ENCODE measurements at places on chromosomes 6 and 20.
A peak's percentile ranks its signal among the peaks of the same experiment; 100 is the strongest.

DNA sequence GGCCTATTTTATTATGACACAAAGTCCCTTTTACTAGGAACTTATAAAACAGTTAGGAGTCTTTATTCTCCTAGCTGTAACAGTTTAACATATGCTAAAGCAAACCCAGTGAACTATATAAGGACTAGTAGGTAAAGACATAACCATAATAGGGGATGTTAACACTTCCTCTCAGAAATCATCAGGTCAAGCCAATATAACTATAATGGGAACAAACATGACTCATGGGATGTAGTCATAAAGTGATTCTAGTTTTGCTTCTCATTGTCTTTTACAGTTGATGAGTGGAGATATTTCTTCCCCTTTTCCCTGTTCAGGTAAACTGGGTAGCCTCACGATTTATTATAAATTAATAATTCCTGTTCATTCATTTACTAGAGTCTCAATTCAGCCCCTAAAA is 9.7 kb downstream of the PTCHD4 start:
- DNase-seq, result no peak

DNA sequence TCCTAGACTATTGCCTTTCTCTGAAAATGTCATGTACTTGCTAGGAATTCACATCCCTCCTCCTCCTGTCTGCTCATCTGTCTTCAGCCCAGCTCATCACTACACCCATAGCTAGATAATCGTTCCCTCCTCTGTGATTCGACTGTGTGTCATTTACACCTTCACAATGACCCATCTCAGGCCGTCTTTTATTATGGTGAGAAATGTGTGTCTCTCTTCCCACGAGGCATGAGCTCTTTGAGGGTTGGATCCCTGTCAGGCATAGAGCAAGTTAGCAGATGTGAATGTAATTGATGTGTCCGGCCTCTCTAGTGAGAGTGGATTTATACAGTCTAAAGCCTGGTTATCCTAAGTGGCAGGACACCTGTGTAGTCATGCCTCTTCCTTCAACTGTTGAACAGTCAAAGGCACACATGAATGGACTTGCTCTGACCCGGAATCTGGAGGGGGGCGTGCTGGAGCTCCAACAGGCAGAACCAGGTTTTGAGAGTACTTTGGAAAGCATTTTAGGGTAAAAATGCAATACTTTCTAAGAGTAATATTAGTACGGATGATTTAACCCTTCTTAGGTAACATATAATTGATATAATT is 182.1 kb downstream of the UTRN start:
- no peak for DNase-seq

- no peak for DNase-seq
Measured at GRCh38 chr6:41161851-41162552, 914 bp downstream of the TREM2 start.

DNA sequence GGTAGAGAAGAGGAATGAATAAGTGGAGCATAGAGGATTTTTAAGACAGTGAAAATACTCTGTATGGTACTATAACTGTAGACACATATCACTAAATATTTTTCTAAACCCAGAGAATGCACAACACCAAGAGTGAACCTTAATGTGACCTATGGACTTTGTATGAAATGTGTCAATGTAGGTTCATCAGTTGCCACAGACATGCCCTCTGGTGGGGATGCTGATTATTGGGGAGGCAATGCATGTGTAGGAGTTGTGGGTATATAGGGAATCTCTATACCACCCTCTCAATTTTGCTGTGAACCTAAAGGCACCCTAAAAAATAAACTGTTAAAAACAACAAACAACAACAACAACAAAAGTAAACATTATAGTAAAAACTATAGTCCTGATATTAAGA is 293.7 kb downstream of the RNF144B start:
- no peak for DNase-seq

DNA sequence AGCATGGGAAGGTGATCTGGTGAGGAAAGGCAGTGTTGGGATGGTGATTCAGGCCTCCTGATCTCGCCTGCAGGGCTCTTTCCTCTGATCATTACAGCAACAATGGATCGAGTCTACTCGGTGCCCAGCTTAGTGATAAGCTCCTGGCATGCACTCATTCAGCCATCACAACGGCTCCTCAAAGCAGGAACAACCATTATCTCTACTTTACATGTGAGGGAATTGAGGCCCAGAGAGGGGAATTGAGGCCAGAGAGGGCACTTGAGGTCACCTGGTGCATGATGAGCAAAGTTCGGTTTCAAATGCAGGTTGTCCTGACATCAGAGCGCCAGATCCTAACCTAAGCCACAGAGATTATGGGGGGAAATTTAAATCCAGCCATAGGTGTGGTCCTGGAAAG is 42.0 kb upstream of the BPIFA2 start:
- no peak for DNase-seq

GRCh38 chr6:12649325-12649724 is 67.2 kb upstream of the PHACTR1 start:
- DNase-seq, result no peak

- no peak for DNase-seq
Measured at GRCh38 chr20:32035426-32035779, 16.6 kb upstream of the HCK start.

DNA sequence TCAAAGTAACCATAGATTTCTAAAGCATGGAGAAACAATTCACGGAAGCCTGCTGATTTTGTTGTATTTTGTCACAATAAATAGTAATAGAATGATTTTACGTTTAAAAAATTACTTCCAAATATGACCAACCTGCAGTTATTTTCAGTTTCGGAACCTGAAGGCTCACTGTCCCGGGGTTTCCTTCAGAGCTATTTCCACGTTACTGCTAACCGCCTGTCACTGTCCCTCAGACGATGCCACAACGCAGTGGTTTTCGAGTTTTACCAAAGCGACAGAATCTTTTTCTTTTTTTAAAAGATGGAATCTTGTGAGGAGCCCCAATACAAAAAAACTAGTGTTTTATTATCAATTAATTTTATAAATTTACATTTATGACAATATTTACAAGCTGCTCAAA is 40.5 kb downstream of the PSMG4 start:
- DNase-seq, result no peak

- no peak for DNase-seq
Measured at GRCh38 chr6:40413239-40413638, 173.9 kb downstream of the LRFN2 start.

- no peak for DNase-seq
Measured at GRCh38 chr20:37936041-37936440, 33.1 kb downstream of the VSTM2L start.

- peak; percentile 84 for DNase-seq
Measured at GRCh38 chr6:32118782-32119628, 9.0 kb downstream of the ATF6B start.

- DNase-seq, result no peak
Measured at GRCh38 chr20:50421356-50422340, 88.5 kb upstream of the PTPN1 start.

GRCh38 chr6:47464052-47464451 is 13.5 kb upstream of the CD2AP start:
- DNase-seq, result no peak

GRCh38 chr20:40503119-40503518 is 185.9 kb downstream of the MAFB start:
- no peak for DNase-seq

- DNase-seq, result peak; percentile 46
Measured at GRCh38 chr6:21748343-21749056, 154.9 kb downstream of the SOX4 start.

- DNase-seq, result no peak
Measured at GRCh38 chr6:160735523-160735922, 33.5 kb downstream of the PLG start.

DNA sequence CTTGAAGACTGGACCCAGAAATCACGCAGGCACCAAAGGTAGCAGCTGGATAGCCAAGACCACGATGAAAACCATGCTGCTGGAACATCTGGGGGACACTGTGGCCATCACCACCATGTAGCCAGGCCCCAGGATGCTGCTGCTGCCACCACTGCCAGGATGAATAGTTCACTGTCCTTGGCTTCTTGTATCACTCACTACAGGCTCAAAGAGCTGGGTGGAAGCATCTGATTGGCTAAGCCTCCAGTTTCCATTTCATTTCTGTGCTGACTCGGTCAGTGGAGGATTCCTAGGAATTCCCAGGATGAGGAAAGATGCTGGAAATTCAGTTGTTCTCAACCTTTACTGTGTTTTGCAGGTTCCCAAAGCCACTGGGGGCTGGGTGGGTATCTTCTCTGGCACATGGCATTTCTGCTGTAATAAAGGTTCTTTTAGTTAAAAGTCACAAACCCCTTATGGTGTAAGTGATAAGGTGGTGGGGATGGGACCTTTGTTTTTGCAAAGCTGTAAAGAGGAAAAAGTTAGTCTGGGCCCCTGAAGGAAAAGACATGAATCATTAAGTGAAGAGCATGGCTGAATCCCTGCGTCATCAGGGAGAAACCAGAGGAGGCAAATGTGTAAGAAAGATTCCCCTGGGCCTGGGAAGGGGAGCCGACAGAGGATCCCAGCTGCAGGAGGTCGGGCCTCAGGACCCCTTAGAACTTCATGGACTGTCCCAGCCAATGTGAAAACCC is 75.6 kb upstream of the RNF24 start:
- no peak for DNase-seq

DNA sequence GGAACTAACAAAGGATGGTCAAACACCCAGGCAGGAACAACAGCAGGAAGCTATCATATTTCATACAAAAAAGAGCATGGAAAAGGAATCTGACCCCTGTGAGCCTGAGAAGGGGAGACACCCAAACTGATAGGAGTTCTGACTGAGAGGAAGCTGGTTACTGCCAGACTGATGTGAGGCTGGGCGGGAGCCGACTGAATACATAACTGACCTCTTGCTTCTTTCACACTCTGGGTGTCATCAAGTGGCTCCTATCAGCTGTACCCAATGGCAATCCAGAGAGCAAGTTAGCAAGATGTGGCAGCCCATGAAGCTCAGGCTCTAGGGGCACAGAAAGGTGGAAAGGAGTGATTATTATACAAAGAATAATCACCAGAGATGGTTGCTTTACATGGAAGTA is 795.1 kb upstream of the HS3ST5 start:
- no peak for DNase-seq

DNA sequence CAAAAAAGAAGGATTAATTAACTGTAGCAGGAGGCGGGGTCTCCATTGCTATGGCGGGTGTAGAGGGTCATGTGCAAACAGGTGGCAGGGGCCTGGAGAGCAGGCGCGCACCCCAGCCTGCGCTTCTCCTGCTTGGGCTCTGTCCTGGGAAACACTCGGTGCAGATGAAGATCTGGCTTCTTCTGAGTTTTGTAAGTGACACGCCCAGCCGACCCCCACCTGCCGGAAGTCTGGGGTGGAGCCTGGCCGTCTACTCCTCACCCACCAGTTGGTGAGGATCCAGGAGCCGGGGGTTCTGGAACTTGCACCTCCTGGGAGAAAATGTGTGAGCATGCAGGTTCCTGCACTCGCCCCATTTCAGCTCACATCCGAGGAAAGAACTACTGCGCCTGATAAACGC is 19.3 kb downstream of the PMEPA1 start:
- DNase-seq, result no peak

GRCh38 chr6:158041788-158042187 is 60.1 kb downstream of the SYNJ2 start:
- no peak for DNase-seq

DNA sequence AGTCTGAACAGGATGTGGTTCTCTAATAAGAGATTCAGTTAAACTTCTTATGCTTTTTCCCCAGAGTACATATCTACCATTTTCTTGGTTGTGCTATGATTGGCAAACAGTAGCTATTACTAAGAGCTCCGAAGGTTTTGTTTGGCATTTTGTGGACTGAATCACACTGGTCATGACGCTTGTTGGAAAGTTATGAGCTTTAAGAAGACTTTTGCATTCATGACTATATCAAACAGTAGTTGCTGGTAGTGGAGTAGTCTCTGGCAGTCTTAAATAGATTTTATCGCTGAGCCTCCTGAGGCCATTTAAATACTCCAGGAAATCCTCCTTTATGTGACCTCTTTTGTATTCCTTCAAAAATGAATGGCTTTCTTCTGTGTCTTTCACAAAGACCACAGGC is 40.8 kb downstream of the CCDC170 start:
- DNase-seq, result no peak

DNA sequence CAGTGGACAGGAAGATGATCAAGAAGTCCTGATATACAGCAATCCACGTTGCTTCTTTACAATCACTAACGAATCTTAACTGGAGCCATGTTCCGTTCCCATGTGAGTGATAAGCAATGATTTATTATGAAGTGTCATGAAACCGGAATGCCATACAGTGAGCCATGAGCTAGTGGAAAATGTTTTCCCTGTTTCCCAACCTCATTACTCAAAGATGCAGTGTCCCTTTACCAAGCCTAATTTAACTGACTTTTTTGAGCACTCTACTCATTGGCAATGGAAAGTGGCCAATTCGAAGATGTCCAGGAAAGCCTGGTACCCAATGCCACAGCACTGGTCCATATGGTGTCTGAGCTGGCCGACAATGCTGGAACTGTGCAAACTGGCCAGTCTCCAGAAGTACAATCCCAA is 148.3 kb downstream of the ZNF217 start:
- no peak for DNase-seq

DNA sequence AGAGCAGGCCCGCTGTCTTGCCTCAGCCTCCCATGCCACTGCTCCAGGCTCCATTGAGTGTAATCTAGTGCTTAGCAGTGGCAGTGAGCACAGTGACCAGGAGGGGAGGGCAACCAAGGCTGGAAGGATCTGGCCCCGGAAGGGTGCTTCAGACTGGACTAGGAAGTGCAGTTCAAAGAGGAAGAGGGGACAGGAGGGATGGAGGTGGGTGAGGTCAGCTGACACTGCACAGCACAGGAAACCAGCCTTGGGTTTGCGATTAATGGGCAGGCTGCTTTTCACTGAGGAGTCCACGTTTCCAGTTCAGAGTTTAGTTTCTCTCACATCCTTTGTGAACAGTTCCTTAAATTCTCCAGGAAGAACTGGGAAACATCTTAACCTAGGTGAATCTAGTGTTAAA is 46.9 kb downstream of the CDS2 start:
- no peak for DNase-seq

DNA sequence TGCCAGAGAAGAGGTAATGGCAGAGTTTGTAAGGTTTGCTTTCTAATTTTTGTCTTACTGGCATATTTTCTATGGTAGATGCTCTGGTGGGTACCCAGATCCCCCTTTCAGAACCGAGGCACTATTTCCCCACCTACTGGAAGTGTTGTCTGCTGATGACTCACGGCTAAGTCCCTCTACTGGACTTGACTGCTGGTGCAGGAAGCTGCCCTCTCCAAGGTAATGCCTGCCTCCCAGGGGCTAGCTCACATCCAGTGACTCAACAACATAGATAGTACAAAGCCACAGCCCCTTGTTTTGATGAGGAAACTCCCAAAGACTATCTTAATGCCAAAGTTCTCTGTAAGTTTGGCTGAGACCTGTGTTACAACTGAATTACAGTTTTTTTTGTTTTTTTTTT is 285.4 kb upstream of the FLRT3 start:
- DNase-seq, result no peak

DNA sequence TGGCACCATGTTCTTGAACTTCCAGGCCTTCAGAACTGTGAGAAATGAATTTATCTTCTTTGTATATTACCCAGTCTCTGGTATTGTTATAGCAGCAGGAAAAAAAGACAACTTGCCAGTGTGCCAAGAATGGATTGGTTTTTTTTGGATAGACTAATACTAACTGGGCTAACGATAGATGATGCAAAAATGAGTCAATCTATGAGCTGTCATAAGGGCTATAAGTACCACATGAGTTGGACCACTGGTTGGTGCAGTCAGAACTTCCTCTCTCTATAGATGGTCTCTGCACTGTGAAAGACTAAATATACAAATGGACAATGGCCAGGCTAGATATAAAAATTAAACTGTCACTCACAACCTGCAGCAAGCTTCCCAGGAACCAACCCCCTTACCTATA is 87.6 kb upstream of the COL21A1 start:
- DNase-seq, result no peak

GRCh38 chr6:3759646-3760232 is 8.2 kb upstream of the PXDC1 start:
- DNase-seq, result no peak
